ENCODE measurements at places on chromosomes 2 and 18.

DNA sequence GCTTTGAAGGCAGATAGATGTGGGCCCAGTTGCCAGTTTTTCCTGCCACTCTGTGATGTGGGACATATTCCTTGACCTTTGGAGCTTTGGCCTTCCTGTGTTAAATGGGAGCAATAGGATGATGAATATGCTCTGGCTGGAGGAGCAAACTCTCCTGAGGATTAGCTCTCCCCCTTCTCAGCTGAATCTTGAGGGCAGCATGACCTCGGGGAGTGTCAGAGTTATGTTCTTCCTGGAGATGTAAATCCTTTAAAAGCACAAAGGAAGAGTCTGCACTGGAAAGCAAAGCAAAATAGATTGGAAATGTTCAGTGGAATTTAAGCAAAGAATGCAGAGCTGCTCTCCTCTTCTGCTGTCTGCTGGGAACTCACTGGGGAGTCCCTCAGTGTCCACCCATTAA lies 160.1 kb downstream of the ALK start:
- no peak for DNase-seq

DNA sequence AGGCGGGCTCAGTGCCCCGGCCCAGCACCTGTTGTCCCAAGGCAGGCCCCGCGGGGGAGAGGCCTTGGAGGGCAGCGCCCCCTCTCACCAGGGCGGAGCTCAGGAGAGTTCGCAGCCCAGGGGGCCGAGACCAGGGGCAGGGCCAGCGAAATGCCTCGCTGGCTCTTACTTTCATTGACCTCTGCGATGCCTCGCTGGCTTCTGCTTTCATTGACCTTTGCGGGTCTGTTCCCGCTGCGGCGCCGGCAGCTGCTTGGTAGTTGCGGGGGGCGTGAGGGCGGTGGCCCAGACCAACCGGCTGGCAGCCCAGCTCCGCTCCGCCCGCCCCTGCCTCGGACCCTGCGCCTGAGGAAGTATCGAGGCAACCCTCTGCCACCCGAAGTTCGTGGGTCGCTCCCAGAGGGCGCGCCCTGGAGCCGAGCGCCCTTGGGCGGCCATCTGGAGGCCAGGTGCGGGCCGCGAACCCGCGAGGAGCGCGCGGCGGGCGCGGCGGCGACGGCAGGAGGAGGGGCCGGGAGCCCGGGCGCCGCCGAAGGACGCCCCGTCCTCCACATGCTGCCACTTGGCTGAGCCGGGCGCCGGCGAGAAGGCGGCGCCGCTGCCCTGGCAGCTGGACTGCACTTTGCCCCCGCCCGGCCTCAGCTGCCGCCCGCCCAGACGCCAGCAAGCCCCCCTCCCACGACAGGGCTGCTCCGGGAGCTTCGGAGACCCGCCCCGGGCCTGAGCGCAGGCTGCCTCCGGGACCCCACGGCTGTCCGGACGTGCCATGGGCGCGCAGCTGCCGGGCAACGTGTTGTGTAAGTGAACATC lies 118.0 kb upstream of the MSTN start:
- DNase-seq: peak; percentile 52

GRCh38 chr2:200216310-200216709 lies 90.2 kb upstream of the SPATS2L start:
- DNase-seq: no peak

- DNase-seq: no peak
Observed at GRCh38 chr2:154228566-154229280, 357.0 kb downstream of the GALNT13 start.

- no peak for DNase-seq
Observed at GRCh38 chr2:51710222-51710621, 678.3 kb upstream of the NRXN1 start.

DNA sequence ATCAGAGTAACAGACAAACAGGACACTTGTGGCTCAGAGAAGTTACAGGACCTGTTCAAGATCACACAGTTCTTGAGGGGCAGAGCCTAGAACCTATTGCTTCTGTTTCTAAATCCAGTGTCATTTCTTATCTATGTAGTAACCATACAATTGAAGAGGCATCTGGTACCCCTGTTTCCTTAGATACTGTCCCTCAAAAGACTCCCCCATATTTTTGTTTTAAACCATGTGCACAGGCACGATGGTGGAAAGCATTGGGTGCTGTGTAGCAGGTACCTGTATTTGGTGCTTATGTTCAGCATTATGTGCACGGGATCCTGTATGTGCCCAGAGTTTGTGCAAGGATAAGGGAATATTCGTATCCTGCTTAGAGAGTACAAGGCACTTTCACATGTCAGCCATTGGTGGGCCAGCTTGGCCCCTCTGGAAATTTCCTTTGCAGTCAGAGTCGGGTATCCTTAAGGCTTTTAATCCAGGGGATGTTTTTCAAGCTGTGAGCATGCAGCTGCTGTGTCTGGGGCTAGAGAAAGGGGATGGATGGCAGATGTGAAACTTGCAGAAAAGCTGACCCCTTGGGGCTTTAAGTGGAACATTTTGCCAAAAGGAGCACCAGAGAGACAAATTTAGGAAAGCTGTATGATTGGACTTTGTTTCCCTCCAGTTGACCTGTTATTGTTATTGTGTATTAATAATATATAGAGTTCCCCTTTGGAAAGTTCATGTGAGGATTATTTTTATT lies 2.1 kb downstream of the LBH start:
- peak; percentile 23 for DNase-seq

GRCh38 chr2:102318437-102318836 lies 7.1 kb downstream of the IL1RL1 start:
- DNase-seq: no peak

DNA sequence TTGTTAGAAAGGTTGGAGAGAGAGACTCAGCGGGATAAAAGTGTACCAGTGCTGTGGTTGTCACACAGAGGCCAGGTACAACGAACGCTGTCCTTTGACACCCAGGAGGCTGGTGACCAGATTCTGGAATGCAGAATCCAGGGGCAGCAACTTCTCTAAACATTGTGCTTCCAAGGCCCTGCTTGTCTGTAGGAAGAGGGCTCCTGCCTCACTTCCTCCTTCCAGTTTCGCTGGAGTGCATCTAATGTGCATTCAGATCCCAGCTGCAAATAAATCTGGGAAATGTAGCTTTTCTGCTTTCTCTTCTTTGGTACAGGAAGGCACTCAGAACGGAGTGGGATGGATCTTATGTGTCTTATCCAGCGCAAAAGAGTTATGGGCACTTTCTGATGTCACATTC lies 171.8 kb upstream of the ATP5MC3 start:
- no peak for DNase-seq

- DNase-seq: no peak
Observed at GRCh38 chr2:207239754-207240494, 74.2 kb upstream of the KLF7 start.

DNA sequence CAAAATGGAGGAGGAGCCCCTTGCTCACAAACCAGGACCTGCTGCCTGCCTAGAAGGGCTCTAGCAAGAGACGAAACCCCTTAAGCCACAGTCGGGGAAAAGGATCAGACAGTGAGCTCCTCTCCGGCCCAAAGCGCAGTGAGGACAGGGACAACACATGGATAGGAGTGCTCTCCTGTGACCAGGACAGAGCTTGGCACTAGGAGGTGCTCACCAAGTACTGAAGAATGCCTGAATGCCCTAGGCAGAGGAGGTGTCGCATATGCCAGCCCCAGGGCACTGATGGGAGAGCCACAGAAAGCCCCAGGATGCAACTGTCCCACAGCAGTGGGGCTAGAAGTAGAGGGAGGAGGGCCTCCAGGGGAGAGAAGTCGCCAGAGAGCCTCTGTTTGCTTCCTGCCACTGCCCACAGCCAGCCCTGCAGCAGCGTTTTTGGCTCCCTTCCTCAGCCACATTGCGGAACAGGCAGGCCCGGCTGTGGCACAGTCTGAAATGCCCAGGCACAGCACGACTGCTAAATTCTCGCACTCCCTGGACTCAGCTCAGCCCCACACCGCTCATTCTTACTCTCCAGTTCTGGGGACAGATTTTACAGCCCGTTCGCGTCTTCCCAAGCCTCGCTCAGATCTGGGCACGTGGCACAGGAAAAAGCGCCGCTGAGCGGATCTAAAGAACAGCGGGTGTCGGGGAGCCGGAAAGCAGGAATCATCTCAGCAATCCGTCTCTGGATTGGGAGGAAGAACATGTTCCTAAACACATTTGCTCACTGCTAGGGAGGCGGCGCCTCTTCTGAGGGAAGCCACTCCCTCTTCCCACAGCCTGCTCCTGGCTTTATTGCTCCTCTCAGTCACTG lies 98.7 kb upstream of the POU3F3 start:
- DNase-seq: no peak

DNA sequence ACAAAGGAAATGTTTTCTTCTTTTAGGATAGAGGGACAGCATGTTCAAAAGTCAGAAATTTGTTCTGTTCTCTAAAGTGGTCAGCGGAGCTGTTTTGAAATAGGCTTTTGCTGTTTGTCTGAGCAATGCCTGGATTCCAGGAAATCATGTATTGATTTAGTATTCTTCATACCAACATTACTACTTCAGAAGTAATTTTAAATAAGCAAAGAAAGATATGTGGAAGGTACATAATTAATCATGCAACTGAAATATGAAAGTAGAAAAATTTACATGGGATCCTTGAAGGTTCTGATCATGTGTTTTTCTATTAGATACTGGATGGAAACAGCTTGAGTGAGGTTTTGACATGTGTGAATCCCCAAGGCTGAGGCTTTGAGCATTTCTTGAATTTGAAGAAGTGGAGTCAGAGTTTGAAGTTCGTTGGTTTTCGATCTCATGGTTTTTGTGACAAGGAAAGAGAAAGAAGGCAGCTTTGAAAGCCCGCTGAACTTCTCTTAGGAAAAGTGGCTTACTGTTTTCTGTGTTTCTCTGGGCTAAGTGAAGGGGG lies 220.0 kb downstream of the LDLRAD4 start:
- no peak for DNase-seq

GRCh38 chr2:102139851-102140250 lies 2.7 kb upstream of the IL1R1 start:
- no peak for DNase-seq

DNA sequence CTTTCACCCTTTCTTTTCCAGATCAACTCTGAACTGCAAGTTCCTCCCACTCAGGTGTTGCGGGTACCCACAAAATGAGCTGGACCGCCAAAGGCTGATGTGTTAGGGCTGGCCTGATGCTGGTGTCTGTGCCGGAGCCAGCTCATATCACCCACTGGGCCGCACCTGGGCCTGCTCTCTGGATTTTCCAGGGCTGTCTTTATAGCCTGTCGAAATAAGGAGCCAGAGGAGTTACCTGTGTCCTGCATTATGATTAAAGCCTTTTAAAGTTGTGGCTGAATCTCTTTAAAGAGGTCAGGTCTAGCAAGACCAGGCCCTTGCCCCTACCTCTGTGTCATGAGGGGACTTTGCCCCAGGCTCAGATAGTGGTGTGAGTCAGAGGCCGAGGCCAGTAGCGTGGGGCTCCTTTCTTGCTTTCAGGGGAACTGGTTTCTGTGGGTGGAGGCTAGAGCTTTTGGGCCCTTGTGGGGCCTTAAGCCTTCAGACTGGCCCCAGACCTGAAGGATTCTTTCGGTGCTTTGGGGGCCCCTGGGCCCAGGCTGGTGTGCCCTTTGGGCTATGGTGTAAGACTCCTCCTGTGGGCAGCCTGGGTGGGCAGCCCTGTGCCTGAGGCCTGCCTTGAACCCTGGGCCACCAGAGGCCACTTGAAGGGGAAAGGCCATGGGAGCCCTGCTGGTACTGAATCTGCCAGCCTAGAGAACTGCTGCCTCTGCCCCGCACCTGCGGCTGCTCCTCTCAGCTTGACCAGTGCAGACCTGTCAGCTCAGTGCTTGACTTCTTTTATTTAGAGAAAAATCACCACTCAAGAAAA lies 21.3 kb downstream of the OTOF start:
- DNase-seq: no peak

GRCh38 chr2:156538083-156538504 lies 101.9 kb downstream of the GPD2 start:
- no peak for DNase-seq

DNA sequence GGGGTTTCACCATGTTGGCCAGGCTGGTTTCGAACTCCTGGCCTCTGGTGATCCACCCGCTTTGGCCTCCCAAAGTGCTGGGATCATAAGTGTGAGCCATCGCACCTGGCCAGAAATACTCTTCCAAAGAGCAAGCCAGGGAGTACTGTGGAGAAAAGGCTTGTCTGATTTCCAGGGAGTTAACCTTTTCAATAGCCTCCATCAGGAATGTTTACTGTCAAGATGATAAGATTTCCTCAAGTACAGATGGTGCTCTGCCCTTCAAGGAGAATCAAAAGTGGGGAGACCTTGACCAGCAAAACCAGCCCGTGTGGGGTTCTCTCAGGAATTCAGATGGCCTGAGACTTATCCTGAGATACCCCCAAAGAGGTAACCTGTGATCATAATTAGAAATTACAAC lies 237.2 kb downstream of the PRKCE start:
- no peak for DNase-seq

DNA sequence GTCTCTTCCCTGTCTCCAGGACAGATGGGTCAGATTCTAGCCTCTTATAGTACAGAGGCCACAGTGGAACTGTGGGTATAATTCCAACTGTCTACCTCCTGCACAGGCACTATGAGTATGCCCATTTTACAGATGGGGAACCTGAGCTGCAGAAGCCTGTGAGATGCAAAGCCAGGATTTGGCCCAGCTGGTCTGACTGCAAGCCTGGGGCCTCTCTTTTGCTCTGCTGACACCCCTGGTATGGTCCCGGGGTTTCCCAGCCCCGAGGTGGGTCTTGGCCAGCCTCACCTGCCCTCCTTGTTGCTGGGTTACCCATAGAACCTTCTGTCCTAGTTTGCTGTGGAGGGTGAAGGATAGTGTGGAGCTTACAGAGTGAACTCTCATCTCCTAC lies 9.8 kb downstream of the HS6ST1 start:
- DNase-seq: no peak

DNA sequence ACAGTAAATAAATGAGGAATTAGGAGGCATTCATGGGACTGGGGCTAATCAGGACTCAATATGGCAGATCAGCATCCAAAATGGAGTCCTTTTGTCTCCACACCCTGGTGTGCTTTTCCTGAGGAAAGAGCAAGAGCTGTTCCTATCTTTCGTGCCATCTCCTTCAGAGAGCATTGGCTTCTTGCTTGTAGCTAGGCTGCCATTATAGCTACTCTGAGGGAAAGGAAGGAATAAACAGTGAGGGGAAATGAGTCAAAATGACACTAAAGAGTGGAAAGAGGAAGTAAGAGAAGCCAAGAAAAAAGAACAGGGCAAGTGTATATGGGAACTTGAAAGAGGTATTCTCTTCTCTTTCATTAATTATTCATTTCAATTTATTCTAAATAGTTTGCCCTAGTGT lies 8.4 kb upstream of the NMI start:
- DNase-seq: no peak

DNA sequence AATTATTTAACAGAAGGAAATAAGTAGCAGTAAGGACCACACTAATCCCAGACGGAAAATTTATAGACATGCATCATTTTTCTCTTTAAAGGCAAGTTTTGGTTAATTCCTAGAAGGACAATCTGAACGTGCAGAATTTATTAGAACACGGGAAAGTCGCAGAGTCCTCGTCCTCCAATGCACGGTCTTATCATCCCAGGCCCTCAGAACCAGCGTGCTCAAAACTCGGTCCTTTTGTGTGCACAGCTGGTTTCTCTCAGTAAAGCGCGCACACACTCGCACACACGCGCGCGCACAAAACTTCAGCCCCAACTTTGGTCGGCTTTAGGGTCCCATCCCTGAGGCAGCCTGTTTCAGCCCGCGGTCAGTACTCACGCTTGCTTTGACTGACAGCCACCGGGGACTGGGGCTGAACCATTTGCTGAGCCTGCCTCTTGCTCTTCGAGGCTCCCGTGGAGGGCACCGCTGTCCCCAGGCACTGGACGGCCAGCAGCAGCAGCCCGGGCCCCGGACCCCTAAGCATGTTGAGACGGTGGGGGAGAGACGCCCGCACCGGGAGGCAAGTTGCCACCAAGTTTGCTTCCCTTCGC lies 493 bp downstream of the FN1 start:
- peak; percentile 72 for DNase-seq

- DNase-seq: no peak
Observed at GRCh38 chr2:201343559-201343958, 13.6 kb downstream of the FLACC1 start.

- DNase-seq: no peak
Observed at GRCh38 chr2:173044686-173045085, 31.0 kb upstream of the MAP3K20 start.

All from hindlimb muscle (tissue), 1 donor.